Prostate gland (tissue), 2 donors: ENCODE measurements at places on chromosomes 11 and 22.

GRCh38 chr11:68383976-68384501 is 71.6 kb downstream of the LRP5 start:
- peak; percentile 47 for DNase-seq

- DNase-seq, result no peak
Observed at GRCh38 chr11:83864412-83865057, 578.4 kb upstream of the CCDC90B start.

DNA sequence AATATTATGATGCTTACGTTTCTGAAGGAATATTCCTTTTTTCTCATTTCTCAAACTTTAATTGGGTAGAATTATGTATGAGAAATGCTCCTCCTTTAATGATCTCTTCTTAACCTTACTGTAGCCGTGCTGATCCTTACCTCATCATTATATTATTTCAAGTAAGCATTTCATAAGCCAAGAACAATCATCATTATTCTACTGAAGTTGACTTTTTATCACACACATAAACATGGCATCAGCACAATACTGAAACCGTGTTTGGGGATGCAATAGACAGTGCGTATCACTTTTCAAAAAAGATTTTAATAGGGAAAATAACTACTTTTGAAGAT is 162.8 kb downstream of the ARHGAP42 start:
- DNase-seq, result no peak

- no peak for DNase-seq
Observed at GRCh38 chr11:102306817-102307726, 10.2 kb upstream of the BIRC3 start.

GRCh38 chr22:43249789-43250471 is 63.0 kb upstream of the TTLL12 start:
- DNase-seq, result no peak

DNA sequence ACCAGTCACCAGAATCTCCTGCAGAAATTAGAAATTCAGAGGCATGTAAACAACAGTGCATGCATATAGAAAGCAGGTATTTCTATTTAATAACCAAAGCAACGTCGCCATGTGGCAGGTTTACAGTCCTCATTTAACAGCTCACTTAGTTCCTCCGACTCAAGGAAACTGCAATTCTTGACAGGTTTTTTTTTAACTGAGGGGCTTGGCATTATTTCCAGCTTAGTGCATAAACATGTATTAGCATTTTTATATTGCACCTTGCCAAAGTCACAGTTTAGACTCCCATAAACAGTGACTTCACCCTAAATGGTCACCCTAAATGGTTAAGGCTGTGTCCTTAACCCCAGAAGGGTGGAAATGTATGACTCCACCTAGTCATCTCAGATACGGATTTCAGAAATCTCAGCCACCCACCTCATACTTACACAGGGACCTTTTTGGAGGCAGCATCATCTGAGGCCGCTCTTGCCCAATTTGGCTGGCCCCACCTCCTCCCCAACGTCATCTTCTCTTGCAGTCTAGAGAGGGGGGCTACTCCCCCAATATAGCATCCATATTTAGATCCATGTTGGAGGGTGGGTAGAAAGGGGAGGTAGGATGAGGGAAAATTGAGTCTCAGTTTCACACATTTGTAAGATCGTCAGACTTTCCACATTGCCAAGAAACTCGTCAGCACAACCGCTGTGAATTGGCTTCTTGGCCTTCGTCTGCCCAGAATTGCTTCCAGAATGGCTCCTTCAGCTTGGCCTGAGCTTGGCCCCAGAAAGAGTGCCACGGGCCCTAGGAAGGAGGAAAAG is 31.8 kb upstream of the SLC35C1 start:
- no peak for DNase-seq

GRCh38 chr11:32450372-32450771 is 15.0 kb upstream of the WT1 start:
- no peak for DNase-seq

DNA sequence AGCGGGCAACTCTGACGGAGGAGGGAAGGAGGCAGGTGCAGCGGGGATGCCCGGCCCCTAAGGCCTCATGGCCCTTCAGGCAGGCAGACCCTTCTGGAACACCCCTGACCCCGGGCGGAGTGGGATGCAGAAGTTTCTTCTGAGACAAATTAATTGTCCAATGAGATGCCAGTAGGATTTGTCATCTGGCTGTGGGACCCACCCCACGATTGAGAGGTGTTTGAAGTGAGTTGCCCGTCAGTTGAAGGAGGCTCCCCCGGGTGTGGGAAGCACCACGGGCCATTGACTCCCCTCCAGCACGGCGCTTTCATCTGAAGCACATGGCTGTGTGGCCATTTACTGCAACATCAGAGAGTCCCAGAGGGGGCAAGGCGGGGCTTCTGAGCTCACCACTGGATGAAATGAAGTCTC is 527.8 kb downstream of the BRD1 start:
- DNase-seq, result no peak

- DNase-seq, result no peak
Observed at GRCh38 chr11:128696941-128697340, 3.1 kb downstream of the FLI1 start.
